ENCODE measurements at places on chromosomes 7 and 10.
A peak's percentile ranks its signal among the peaks of the same experiment; 100 is the strongest.

DNA sequence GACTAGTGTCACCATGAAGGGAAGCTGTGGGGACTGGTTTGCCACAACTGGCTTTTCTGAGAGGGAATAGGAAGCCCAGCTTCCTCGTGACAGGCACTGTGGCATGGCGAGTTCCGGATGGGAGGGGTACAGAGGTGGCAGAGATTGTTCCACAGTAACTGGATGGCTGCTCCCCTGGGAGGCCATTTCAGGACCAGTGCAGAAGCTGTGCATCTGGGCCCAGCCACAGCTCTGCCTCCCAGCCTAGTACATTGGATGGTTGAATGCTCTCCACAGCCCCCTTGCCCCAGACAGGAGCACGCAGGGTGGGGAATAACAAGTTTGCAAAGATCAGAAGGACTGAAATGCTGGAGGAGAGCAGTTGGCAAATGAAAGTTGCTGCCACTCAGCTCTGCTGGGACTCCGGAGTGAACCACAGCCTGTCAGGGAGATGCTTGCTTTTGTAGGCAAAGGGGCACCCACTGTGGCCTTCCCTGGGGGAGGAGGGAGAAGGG is 51.8 kb downstream of the GSDME start:
- DNase-seq: no peak

- DNase-seq: peak; percentile 87
Observed at GRCh38 chr7:100803398-100804161, 23.7 kb downstream of the EPHB4 start.

GRCh38 chr10:51788273-51788672 is 88.9 kb upstream of the CSTF2T start:
- no peak for DNase-seq

GRCh38 chr7:143361552-143362130 is 872 bp downstream of the FAM131B start:
- DNase-seq: no peak

- DNase-seq: no peak
Observed at GRCh38 chr10:129742742-129743550, 221.1 kb downstream of the EBF3 start.

- DNase-seq: no peak
Observed at GRCh38 chr7:151798851-151799448, 78.0 kb downstream of the PRKAG2 start.

- DNase-seq: no peak
Observed at GRCh38 chr10:50336140-50336539, 84.8 kb upstream of the ASAH2 start.

DNA sequence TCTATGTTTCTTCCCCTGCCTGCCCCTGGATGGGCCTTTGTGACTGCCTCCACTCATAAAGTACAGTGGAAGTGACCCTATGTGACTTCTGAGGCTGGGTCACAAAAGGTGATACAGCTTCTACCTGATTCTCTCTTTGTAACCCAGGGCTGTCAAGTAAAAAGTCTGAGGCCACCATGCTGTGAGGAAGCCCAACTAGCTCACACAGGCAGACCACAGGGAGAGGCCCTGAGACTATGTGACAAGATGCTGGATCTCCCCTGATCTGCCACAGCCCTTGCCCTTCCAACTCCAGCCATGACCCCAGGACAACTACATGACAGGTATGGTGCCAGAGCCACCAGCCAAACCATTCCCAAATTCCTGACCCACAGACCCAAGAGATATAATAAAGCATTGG is 45.8 kb downstream of the DRGX start:
- no peak for DNase-seq

GRCh38 chr7:149325248-149325647 is 63.3 kb downstream of the ZNF783 start:
- DNase-seq: no peak

DNA sequence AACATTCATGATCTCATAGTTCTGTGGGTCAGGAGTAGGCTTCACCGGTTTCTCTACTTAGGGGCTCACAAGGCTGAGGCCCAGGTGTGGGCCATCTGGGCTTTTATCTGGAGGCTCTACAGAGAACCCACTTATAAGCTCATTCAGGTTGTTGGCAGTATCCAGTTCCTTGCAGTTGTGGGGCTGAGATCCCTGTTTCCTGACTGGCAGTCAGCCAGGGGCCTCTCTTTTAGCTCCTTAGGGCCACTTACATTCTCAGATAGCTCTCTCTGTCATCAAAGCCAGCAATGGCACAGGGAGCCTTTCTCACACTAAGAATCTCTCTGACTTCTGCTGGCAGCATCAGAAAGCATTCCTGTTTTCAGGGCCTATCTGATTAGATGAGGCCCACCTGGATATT is 18.2 kb upstream of the HECTD2 start:
- DNase-seq: no peak

DNA sequence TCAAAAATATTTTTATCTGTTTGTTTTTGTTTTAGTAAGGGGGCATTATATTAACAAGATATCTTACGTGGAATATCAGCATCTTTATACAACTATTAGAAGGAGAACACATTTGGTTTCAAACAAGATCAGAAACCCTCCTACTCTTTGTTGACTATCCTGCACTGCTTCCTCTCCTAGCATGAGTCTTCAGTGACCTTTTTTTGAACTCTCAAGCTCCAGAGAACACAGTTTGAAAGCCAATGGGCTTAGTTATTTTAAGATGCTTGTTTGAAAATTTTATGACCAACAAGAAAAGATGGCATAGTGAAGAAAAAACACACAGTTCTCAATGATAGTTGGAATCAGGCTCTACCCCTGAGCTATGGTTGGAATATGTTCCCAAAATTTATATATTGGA is 37.2 kb upstream of the RTKN2 start:
- DNase-seq: peak; percentile 36

DNA sequence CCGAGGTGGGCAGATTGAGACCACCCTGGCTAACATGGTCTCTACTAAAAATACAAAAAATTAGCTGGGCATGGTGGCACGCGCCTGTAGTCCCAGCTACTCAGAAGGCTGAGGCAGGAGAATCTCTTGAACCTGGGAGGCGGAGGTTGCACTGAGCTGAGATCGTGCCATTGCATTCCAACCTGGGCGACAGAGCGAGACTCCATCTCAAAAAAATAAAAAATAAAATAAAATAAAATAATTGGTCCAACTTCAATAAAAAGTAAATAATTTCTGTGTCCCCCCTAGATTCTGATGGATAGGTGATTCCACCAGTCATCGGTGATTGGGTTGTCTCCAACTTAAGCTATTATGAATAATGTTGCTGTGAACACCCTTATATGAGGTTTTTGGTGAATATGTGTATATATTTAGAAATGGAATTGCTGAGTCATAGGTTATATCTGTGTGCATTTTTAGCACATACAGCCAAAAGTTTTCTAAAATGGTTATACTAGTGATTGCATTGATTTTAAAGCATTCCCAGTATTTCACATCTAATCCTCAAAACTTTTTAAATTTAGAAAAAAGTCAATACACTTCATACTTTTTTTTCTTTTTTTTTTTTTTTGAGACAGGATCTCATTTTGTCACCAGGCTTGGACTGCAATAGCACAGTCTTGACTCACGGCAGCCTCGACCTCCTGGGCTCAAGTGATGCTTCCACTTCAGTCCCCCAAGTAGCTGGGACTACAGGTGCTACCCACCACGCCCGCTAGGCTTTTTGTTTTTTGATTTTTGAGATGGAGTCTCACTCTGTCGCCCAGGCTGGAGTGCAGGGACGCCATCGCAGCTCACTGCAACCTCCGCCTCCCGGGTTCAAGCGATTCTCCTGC is 13.7 kb upstream of the SRPK2 start:
- DNase-seq: no peak

- peak; percentile 55 for DNase-seq
Observed at GRCh38 chr7:130910949-130911944, 177.2 kb upstream of the KLF14 start.

GRCh38 chr7:64875258-64875657 is 27.8 kb upstream of the ZNF273 start:
- no peak for DNase-seq

DNA sequence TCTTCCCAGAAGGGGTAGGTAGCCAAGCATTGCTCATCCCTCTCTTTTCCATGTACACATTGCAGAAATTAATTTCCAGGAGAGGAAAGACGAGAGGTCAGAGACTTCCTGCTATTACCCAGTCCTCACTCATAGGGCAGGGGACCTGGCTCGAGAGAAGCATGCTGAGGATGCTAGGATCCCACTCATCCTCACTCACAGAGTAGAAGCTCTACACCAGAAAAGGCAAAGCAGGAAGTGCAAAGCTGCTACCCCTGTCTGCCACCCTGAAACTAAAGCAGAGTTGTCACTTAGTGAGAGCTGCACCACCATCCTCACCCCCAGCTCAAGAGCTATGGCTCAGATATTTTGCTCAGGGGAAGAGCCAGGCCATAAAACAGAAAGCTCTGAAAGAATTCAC is 9.9 kb downstream of the OR9A2 start:
- no peak for DNase-seq

DNA sequence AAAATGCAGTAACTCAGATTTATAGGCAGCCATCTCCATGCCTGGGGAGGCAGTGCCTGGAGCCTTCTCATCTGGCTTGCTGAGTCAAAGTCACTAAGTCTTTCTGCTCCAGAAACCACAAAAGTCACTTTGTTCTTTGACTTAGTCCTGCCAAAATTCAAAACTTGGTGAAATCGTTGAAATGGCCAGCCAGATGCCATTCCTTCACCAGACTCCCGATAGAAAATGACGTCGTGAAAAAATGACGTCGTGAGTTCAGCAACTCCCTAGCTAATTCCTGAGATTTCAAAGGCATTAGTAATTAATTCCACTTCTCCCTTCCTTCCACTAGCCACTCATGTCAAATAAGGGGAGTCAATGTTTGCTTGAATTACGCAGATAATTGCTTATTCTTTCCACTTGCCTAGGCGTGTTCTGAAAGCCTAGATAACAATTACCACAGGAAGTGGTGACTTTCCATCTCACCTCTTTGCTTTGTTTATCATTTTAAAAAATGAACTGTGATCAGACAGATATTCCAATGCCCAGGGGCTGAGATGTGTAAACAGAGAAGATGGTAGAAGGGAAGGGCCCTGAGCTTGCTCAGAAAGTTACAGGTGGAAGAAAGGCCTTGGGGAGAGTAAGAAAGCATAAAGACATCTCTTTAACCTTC is 48.5 kb upstream of the OSBPL3 start:
- peak; percentile 84 for DNase-seq

DNA sequence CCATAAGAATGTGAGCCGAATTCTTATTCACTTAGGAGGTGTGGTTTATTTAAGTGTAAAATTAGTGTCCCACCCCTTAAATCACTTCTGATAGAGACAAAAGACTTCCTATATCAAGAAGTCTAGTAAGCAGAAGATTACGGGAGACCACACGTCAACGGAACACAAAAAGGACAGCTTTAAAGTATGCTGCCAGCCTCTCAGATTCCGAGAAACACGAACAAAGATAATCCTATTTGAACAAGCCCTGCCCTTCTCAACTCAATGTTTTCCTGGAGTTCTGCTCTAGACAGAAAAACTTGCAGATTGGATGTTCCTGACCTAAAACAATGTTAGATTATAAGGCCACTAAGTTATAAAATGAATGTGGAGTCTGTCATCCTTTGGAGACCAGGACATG is 4.9 kb upstream of the MCU start:
- no peak for DNase-seq

DNA sequence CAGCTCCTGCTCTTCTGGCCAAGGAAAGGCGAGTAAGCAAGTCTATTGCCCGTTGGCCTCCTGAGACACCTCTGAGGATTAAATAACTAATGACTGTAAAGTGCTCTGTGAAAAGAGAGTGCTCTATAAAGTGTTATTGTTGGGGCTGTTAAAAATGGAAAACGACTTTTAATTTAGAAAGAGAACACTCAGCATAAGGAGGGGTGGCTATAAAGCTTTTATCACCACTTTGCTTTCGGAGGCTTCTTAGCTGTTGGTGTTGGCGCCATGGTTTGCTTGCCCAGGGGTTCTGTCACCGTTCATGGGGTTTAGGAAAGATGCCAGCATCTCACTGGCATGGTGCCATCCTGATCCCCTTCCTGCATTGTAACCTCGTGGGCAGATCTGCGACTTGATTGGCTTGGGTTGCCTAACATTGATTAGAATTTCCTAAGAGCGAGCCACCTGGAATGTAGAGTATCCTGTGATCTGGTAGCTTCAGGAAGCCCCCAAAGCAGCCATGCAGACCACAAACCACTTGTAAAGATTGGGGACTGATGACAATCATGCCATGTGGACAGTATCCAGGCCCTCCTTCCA is 509.9 kb downstream of the LRMDA start:
- no peak for DNase-seq

DNA sequence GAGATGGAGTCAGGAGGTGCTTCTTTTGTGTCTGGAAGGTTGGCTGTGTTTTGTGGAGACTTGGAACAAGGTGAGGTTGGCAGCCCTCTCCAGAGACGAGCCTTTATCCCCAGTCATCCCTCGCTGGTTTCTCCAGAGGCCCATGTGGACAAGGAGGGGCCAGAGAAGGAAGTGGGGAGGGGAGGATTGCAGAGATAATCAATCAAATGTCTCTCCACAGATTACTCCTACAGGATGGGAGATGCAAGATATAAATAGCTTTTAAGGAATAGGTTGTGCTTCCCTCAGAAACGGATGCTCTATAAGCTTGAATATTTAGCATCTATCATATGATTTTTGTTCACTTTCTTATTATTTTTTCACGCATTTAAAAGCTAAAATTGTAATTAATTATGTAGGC is 70.4 kb upstream of the VWDE start:
- DNase-seq: no peak

DNA sequence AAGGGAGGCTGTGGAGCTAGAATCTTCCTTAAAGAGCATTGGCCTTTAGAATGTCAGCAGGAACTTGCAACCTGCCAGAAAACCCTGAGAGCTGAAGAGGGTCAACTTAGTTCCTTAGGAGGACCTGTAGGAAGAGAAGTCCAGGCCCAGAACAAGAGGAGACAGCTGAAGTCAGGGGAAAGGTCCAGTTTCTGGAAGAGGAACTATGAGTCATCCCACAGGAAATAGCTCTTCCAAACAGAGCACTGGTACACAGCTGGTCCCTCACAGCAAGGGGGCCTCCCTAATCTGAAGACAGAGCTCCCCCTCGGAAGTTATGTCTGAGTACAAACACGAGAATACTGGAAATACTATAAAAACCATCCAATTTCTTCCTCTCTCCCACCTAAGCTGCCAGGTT is 98.9 kb downstream of the HERPUD2 start:
- DNase-seq: peak; percentile 13

DNA sequence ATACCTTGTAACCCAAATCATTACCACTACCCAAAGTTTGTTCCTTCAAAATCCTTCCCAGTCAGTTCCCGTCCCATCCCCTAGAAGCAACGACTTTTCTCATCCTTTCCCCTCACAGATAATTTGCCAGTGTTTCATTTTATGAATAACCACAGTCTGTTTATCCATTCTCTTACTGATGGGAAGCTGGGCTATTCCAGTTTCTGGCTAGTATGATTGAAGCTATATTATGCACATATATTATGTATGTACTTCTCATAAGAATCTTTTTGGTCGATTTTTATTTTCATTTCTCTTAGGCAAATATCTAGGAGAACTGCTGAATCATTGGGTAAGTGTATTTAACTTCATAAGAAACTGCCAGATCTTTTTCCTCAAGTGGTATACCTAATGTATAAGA is 114.6 kb downstream of the ZNF438 start:
- DNase-seq: no peak

DNA sequence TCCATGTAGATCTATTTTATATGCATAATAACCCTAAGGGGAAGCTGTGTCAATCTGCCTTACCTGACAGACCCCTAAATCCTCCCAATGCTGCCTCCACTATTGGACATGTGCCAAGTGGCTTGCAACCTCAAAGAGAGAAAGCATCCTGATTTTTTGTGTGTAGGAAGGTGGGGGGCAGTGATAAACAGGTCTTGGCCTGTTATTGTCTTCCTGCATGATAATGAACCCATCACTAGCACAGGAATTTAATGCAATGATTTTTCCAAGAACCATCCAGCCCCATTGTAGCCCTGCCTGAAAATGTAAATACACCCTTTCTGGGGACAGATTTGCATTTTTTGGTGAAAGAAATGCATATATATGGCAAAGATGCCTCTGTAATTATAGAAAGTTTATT is 850.2 kb downstream of the LRMDA start:
- DNase-seq: no peak
